ENCODE measurements at places on chromosomes 12 and 14.

DNA sequence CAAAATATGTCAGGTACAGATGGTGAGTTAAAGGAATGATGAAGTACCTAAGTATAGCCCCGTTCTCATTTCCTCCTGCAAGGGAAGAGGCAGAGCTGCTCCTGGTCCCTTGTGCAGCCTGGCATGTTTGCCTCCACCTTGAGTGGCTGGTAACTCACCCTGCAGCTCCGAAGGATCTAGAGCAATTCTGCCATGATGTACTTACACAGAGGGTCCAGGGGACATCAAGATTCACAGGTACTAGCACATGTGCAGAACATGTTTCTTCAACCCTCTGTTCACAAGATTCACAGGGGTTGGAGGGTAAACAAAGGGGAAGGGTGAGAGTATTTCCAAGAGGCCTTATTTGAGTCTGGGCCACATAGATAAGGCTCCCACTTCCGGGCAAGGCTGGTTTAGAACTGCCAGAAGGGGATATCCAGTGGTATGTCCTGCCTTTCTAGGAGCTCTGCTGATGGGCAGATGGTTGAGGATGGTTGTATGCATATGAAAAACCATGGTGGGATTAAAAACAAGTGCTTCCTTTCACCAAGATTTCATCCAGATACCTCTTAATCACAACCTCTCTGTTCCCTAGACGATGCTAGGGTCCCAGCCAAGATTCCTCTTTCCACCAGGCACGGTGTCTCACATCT lies 7.7 kb downstream of the DCTN2 start:
- DNase-seq = no peak

DNA sequence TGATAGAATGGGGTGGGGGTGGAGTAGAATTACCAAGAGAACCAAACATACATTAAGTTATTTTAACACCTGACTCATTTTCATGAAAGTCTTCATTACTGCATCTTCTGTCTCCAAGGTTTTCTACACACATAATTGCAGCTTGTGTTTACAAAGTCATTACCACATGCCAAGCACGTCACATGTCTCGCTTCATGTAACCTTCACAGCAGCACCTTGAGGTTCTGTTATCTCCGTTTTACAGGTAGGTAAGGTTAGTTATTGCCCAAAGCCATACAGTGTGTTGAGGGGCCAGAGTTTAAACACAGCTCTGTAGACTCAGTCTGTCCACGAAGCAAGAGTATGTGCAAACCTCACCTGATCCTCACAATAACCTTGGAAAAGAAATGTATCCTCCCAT lies 64.3 kb upstream of the RBM19 start:
- no peak for DNase-seq

DNA sequence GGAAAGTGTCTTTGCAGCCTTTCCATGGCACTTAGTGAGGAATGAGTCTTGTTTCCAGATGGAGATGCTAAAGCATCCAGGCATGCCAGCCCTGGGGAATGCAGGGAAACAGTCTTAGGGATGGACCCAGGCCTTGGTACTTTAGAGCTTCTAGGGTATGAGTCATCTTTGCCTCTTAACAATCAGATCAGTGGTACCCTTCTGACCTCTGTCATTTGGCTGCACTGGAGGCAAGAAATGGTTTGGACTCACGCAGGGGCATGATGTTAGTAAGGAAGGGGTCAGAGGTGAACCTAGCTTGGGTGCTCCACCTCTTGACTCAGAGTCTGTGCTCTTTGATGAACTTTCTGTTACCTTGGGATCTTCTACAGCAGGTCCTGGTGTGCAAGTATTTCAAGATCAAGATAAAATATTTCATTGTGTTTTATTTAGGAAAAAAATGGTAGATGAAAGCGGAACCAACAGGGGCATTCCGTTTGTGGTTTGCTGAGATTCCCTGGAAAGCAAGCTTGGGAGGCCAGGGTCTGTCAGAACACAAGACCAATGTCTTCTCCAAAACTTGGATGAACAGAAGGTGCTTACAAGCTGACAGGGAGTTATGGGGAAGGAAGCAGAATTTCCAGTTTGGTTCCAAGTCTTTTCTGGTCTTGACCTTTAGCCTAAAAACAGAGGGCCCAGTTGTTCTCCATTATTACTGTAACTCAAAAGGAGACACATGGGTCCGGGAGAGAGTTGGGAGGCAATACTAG lies 216.2 kb downstream of the ZFP36L1 start:
- no peak for DNase-seq

DNA sequence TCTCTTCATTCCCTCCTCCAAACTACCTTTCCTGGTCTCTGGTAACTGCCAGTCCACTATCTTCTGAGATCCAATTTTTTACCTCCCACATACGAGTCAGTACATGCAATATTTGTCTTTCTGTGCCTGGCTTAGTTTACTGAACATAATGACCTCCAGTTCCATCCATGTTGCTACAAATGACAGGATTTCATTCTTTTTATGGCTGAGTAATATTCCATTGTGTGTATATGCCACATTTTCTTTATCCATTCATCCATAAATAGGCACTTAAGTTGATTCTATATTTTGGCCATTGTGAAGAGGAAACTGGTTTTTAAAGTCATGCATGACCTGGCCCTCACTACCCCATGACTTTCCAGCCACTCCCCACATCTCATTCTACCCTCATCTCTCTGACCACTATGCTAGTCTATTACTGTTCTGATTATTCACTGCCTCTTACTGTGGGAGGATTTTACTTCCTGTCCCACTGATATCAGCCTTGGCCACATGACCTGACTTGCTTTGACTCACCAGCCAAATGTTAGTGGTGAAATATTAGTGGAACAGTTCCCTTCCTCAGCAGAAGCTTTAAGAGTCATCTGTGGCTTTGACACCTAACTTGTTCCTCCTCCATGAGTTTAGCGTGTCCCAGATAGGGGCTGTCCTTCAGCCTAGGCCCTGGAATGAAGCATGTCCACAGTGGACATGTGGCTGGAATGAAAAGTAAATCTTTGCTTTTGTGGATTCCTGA lies 52.2 kb downstream of the GOLGA5 start:
- no peak for DNase-seq

DNA sequence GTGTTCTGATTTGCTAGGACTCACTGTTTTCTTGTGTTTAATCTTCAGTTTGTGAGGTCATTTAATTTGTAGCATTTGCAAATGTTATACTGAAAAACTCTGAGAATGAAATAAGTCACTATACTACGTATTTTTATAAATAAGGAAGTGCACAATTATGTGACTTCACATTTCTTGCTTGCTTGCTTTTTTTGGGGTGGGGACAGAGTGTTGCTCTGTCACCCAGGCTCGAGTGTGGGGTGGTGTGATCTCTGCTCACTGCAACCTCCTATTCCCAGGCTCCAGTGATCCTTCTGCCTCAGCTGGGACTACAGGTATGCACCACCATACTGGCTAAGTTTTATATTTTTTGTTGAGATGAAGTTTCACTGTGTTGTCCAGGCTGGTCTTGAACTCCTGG lies 32.7 kb downstream of the RBM25 start:
- no peak for DNase-seq

DNA sequence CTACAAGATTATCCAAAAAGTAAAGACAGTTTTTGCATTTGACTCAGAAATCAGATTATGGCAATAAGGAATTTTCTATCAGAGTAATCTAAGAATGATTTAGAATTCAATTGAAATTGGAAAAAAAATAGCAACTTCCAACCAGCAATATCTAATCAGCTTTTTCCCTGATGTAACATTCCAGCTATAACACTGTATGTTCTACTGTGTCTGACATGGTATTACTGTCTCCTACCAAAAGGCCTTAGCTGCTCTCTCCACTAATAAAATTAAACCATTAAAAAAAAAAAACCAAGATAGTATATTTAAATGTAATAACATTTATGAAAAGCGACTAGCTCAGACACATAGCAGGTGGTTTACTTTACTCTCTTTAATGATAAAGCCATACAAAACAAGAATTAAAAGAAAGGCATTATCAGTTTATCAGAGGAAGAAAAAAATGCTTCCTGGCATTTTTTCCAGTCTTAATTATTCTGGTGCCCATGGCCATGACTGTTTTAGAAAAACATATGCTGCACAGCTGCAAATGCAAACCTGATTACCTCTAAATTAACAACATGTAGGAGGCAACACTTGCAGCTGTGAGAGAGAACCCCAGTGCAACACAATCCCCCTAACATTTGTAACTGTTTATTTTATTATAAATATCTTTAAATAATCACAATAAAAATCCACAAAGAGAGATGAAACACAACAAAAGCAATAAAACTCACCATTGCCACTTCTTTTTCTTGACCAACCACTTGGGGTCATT lies 28.8 kb downstream of the PHLDA1 start:
- DNase-seq = no peak

DNA sequence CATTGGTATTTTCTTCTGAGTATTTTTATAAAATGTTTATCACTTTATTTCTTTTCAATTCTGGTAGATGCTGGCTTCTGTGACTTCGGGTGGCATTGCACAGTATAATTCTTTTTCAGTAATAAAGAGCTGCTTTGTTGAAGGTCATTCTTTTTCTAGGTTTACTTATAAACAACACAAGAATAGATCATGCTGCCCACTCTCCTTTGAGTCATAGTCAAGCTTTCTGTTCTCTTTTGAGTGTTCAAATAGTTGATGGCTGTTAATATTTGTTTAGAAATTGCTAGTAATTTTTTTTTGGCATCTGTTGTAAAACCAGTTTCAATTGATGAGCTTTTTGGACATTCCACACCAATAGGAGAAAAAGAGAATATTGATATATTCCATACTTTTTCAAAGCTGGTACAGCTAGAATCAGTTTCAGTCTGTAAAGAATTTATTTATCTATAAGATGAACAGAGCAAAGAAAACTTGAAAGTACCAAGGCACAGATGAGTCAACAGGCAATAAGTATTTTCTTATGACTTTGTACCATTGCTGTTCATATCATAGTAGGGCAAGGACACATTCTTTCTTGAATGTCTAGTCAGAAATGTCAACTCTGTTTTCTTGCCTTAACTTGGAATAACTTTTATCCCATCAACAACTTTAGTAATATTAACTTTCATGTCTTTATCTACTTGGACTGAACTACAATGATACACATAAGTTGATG lies 513.0 kb upstream of the SEL1L start:
- no peak for DNase-seq

GRCh38 chr14:28830115-28830534 lies 63.5 kb downstream of the FOXG1 start:
- DNase-seq = no peak
